ENCODE measurements at places on chromosomes 11 and 22. TPM values are rescaled to one million over a fixed set of nuclear protein-coding genes. Genes with fewer than 3 reads are reported as not detected.

The OR52I1 gene
- total RNA-seq: not detected

The AIP gene
- total RNA-seq: 87.1 TPM

The DBX1 gene
- total RNA-seq: not detected

The FAT3 gene
- 0.22 TPM for total RNA-seq

The PTPN5 gene
- total RNA-seq: not detected

The KRTAP5-9 gene
- not detected for total RNA-seq

The F2 gene
- not detected for total RNA-seq

The IRAG1 gene
- total RNA-seq: 19.2 TPM

The ARFGAP2 gene
- 162 TPM for total RNA-seq

The RRAS2 gene
- 48.1 TPM for total RNA-seq

The SLC5A12 gene
- 4.2 TPM for total RNA-seq

The ACRV1 gene
- total RNA-seq: not detected

The MPST gene
- total RNA-seq: 88.5 TPM

The PHLDB1 gene
- 79.9 TPM for total RNA-seq

The ART5 gene
- 0.22 TPM for total RNA-seq

The ZNF215 gene
- total RNA-seq: 0.44 TPM

The CRYBB2 gene
- total RNA-seq: not detected

The SYT13 gene
- not detected for total RNA-seq

The CCDC15 gene
- 7.9 TPM for total RNA-seq

The CNTN5 gene
- total RNA-seq: 0.44 TPM

The JHY gene
- total RNA-seq: 1.6 TPM

The YPEL1 gene
- 0.22 TPM for total RNA-seq

The GDPD4 gene
- total RNA-seq: 0.44 TPM

The PCSK7 gene
- 85.6 TPM for total RNA-seq

The OR10A6 gene
- under 0.01 TPM for total RNA-seq

The NPTXR gene
- total RNA-seq: 2.4 TPM

The MUC2 gene
- total RNA-seq: not detected

The KDELR3 gene
- total RNA-seq: 111 TPM

The VWCE gene
- total RNA-seq: 1.1 TPM

The YIF1A gene
- 154 TPM for total RNA-seq

The XRRA1 gene
- 17.8 TPM for total RNA-seq

The KCNE3 gene
- not detected for total RNA-seq

The FAM168A gene
- total RNA-seq: 28.1 TPM

The PDGFD gene
- 1.7 TPM for total RNA-seq

The OTOG gene
- total RNA-seq: not detected

The TEAD1 gene
- total RNA-seq: 230 TPM

The FOLR3 gene
- total RNA-seq: not detected

The SMIM35 gene
- not detected for total RNA-seq

The CREB3L1 gene
- 68.6 TPM for total RNA-seq

The AIFM3 gene
- total RNA-seq: 0.22 TPM

The INS gene
- not detected for total RNA-seq

The SMC1B gene
- not detected for total RNA-seq

The SCUBE1 gene
- total RNA-seq: not detected

The MPPED2 gene
- not detected for total RNA-seq

The KCTD14 gene
- 1.7 TPM for total RNA-seq

The EXPH5 gene
- 0.22 TPM for total RNA-seq

The ZP1 gene
- 0.14 TPM for total RNA-seq

The CYP2R1 gene
- 6.8 TPM for total RNA-seq

Data from placental pericyte (primary cell).